ENCODE measurements at places on chromosomes 12 and 14. TPM values are rescaled to one million over a fixed set of nuclear protein-coding genes. Genes with fewer than 3 reads are reported as not detected.

Gene IKZF4
- 8.4 TPM for total RNA-seq

- DNase-seq, result no peak
These were observed 442.2 kb upstream of the CCDC196 start for GRCh38 chr14:66043921-66044320.

Gene PTPRR
- total RNA-seq, result 0.65 TPM

DNA sequence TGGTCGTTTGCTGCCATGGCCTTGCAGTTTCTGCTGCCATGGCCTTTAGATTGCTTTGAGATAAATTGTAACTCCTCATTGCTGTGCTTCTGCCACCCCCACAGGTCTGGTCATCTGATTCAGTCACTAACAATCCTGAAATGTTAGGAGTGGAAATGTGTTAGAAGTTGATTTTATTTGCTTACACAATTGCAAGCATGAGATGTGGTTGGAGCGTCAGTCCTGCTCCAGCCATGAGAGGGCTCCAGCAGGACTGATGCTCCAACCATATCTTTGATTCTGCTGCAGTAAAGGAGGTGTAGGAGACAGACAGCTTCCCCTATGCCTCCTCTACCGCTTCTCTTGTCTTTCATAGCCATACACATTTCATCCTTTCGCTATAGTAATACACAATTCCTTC, 226.8 kb upstream of the RGS6 start:
- no peak for DNase-seq

- no peak for DNase-seq
These were observed 16.1 kb downstream of the ACSM4 start for GRCh38 chr12:7319930-7320329.

DNA sequence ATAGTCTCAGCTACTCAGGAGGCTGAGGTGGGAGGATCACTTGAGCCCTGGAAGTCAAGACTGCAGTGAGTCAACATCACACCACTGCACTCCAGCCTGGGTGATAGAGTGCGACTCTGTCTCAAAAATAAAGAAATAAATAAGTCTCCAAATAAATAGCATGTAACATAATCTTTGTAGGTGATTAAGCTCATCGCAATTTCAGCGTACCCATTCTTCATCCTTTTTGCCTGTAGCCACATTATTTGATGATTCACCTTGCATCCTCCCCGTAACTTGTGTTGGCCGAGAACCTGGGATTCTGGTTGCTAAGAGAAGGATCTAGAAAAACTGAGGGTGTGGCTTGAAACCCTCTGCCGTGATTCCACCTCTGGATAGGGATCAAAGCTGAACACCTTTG, 115.1 kb downstream of the GALC start:
- DNase-seq, result no peak

Gene FOXN4
- not detected for total RNA-seq

Gene CLEC4A
- total RNA-seq, result 0.35 TPM

Gene SLC25A29
- 29.3 TPM for total RNA-seq

Gene TEP1
- 15.7 TPM for total RNA-seq
